ENCODE measurements at places on chromosomes 13 and 19.

- DNase-seq = no peak
Observed at GRCh38 chr19:52923778-52924593, 758 bp upstream of the ZNF888 start.

DNA sequence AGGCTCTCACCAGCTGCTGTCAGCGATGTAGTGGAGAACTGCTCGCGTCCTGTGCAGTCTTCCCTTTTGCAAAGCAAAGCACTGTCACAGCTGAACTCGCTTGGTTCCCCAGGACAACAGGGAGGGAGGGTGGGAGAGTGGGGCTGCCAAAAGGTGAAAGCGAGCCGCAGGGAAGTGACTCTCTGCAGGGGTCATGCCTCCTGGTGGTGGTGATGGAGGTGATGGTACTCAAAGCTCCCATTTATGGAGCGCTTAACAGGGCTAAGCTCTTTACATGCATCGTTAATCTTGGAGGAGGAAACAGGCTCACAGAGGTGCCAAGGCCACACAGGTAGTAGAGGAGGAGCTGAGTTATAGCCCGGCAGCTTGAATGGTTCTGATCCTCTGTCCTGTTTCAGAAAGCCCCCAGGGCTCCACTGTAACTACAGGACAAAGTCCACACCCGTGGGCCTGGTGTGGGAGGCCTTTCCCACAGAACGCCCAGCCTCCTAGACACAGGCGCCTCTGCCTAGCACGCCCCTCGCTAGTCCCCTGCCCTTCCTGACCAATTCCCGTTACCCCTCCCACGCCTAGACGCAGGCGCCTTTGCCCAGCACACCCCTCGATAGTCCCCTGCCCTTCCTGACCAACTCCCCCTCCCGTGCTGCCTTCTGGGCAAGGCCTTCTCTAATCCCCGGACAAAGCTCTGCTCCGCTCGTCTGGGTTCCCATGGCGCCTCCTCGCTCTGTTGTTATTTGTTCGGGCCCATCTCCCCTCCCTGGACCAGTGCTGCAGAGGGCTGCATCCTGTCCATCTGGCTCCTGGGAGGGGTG, 10.7 kb downstream of the PPP1R37 start:
- DNase-seq = no peak

DNA sequence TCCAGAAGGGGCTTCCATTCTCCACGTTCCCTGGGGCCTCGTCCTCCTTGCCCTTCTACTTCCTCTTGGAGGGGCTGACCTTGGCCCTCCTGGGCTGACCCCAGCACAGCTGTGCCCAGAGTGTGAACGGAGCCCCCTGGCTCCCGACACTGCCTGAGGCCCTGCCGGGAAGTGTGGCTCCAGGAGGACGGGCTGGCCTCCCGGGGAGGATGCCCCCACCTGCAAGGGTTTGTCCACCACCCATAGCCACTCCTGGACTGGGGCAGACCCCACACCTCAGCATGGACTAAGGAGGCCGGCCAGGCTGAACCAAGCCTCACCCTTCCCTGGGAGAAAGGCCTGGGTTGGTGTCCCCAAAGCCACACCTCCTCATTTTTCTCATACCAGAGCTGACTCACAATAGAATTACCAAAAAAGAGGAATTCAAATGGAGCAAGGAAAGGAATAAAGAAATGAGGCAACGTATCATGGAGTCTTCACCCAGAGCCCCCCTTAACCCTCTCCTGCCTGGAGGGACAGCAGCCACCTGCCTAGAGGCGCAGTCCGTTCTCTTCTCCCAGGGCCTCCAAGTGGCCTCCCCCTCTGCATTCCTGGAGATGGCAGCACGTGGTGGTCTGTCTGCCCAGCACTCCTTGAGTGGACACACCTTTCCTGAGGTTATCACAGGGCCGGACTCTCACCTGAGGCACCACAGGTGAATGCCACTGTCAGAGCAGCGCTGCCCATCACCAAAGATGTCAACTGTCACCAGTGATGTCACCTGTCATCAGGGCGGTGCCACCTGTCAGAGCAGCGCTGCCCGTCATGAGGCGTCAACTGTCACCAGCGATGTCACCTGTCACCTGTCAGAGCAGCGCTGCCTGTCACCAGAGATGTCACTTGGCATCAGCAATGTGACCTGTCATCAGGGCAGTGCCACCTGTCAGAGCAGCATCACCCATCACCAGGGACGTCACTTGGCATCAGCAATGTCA, 3.1 kb upstream of the C13orf46 start:
- DNase-seq = no peak

GRCh38 chr19:52227980-52228379, 38.1 kb downstream of the PPP2R1A start:
- no peak for DNase-seq

DNA sequence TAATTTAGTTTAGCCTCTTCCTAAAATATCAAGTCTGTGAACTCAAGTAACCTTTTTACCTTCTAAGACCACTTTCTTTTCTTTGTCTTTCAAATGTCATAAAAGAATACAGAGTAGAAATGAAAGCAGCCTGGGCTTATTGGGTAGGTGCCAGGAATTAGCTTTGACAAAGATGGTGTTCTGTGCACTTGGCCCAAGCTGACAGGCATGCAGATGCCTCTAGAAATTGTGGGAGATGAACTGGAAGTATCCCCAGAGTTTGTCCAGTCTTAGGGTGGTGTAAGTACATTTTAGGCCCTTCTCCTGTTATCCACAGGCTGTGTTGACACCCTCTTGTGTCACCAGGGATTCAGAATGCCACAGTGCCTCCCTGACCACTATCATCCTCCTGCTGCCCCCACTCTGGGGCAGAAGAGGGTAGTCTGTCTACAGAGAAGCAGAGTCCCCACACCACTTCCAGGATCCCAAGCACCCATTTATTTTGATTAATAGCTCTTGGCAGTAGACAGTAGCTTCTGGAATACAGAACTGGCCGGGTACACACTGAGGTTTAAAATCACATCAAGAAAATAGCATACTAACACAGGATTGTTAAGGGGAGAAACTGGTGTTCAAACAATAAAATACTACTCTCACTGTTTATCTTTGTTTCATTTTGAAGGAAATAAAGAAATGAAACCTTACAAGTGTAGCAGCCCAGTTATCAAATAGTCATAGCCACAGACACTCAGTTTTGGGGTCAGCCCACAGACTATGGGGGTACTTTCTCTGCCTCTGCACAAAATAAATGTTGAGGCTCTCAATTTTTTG, 343.2 kb downstream of the KCNRG start:
- no peak for DNase-seq
